ENCODE measurements at places on chromosomes 13 and 19. TPM values are rescaled to one million over a fixed set of nuclear protein-coding genes. Genes with fewer than 3 reads are reported as not detected.
A peak's percentile ranks its signal among the peaks of the same experiment; 100 is the strongest.

PPP6R1 gene
- total RNA-seq: 225 TPM

STXBP2 gene
- 103 TPM for total RNA-seq

DGKH gene
- total RNA-seq: 25.4 TPM

DNA sequence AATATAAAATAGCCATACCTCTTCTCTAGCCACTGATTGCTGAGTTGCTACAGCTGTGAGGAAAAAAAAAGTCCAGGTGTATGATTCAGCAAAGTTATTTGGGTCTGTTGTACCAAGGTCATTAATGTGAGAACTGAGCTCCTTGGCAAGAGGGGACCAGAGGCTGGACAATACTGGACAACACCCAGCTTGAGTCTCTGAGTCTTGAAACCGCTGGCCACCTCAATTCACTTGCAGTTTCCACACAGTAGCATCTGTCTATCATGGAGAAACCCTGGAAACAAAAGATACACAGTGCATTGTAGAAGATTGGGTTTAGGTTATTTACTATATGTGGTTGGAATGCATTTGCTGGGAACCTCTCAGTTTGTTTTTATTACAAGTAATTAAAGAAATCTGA is 60.4 kb downstream of the WDFY2 start:
- no peak for DNase-seq

DNA sequence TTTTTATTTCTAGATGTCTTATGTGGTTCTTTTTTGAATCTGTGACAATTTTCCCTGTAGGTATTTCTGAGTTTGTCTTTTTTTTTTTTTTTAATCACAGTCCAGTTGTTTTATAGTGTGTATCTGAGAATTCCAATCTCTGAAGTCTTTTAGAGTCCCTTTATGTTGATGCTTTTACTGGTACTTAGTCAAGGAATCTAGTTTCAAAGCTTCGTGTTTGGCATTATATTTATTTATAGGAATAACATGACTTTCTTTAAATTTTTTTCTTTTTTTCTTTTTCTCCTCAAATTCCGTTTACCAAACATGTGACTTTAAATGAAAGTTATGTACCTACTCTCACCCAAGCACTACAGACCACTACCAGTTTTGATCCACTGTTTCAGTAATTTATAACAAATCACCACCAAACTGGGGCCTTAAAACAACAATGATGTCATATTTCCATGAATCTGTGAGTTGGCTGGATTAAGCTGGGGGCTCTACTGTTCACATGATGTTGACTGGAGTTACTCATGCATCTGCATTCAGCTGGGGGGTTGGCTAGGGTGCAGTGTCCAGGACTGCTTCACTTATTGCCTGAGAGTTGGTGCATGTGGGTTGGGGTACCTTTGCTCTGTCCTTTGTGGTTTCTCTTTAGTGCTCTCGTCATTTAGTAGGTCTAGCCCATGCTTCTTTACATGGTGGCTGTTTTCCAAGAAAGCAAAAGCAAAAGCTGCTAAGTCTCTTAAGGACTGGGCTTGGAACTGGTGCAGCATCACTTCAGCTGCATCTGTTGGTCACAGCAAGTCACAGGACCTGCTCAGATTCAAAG is 22.3 kb downstream of the KCTD4 start:
- DNase-seq: no peak

- DNase-seq: peak; percentile 74
Measured at GRCh38 chr19:37902668-37903067, 3.7 kb downstream of the WDR87 start.

GRCh38 chr13:76723551-76724232 is 162.5 kb downstream of the KCTD12 start:
- DNase-seq: no peak

DNA sequence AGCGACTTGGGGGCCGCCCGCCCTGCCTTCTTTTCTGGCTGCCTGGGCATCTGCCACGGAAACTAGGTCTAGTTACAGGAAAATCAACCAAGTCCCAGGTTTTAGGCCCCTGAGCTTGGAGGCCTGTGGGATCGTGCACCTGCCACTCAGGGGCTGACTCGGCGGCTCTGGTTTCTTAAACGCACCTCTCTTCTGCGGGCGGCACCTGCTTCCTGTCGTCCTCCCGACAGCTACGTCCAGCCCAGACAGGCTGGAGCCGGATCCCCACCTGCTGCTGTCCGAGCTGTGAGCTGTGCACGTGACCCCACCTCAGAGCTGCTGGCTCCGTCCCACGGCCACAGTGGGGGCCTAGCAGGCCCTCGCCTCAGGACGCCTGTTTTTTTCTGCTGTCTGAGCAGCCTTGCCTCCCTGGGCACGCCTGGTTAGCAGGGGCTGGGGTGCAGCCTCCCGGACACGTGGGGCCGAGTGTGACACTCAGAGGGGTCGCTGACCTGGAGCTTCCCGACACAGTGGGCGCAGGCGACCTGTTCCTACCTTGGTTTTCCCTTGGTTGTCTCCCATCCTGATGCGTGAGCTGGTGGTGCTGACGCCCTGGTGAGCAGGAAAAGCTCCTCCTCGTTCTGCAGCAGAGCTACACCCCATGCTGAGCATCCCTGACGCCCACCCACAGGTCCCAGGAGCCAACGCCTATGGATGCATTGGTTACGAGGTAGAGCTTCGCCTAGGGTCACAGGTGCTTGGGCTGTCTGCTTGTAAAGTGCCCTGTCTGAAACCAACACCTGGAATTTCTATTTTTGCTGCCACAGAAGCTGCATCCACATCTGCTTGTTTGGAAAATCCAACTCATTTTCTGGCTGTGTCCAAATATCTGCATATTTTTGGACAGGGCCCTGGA is 17.5 kb downstream of the TMEM255B start:
- DNase-seq: peak; percentile 47

GRCh38 chr19:13262450-13262849 is 112.2 kb downstream of the IER2 start:
- DNase-seq: no peak

DNA sequence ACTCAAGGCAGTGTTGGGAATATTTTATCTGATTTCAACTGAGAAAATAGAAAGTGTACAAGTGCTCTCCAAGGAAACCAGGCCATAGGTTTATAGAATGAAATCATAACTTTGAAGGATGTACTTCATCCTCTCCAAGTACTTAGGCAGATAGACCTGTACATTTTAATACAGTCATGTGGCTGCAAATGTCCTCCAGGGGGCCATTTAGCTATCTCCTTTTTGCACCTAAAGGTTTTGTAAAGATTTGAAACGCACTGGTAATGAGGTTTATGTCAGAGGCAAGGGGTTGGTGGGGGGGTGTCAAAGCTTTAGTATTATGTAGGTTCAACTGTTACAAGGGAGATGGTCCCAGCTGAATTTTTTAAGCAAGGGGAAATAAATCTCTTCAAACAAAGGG is 364.4 kb downstream of the DCT start:
- DNase-seq: no peak

DNA sequence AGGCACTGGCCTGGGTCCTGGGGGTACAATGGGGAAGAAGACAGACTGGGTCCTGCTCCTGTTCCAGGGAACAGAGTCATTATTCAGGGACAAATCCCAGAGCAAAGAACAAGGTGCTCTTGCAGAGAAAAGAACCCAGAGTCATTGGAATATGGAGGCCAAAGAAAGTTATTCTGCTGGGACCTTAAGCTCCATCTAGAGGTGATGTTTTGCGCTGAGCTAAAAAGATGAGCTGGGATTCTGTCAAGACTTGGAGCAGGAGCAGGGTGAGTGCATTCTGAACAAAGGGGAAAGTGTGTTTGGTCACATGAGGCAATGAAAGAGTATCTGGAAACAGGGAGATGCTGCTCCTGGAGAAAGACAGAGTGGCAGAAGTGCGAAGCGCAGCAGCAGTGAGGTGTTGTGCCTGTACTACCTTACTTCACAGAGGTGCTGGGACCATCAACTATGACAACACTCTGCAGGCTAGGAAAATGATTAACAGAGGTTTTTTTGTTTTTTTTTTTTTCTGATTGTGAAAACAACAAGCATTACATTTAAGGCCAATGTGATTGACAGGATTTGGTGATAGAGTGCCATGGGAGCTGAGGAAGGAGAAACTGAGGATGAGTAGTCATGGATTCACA is 95.3 kb upstream of the TNFSF11 start:
- no peak for DNase-seq

DNA sequence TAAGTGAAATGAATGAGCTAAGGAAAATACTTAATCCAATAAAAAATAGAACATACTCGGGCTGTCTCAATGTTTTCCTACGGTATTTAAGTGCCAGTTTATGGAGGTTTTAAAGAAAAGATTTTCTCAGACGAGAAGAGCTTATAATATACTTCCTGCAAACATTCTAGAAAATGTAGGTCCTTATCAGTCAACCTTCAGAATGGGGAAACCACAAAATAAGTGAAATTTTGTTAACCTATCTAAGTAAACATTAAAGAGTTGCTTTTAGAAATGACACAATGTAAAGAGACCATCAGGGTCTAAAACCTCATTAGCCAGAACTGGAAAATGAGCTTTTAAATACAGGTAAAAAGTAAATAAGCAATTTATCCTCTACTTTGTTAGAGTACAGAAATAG is 12.1 kb downstream of the MIR17HG start:
- DNase-seq: no peak

GRCh38 chr19:58345558-58345957 is 7.7 kb downstream of the A1BG start:
- DNase-seq: no peak

DNA sequence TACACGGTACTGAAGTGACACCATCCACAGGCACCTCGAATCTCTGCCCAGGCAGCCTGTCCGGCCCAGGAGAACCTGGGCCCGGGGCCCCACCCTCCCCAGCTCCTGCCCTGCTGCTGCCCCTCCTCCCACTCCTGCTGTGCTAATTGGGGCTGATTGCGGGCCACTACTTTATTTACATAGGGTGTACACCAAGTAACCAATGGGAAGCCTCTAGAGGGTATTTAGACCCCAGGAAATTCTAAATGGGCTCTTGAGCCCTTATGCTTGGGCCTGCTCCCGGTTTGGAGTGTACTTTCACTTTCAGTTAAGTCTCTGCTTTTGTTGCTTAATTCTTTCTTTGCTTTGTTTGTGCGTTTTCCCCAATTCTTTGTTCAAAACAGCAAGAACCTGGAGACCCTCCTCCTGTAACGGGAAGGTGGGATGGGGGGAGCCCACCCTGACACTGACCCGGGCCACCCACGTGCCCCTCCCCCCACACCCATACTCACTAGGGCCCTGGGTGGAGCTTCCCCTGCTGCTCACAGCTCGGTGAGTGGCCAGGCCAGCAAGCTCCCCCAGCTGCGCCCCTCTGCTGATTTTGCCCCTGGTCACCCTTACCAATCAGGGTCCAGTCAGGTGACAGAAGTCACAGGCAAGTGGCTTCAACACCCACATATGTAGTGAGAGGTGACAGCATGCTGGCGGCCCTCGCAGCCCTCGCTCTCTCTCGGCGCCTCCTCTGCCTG is 9.4 kb downstream of the SCGB2B2 start:
- DNase-seq: no peak

DNA sequence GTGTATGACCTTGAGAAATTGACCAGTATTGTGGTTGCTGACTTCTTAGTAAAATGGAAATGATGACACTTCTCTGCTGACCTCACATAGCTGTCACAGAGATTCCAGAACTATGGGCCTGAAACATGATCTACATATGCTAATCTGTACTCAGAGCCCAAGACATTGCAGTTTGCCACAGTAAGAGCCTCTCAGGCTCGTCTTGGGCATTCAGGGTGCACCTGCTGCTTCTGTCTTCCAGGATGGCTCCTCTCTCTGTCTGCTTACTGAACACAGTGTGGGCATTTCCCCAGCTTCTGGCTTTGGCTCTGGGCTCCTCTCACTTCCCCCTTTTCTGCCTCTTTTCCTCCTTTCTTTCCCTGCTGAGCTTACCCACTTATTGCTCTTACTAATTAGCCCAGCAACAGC is 22.3 kb upstream of the SLC46A3 start:
- no peak for DNase-seq

- no peak for DNase-seq
Measured at GRCh38 chr13:111115965-111116521, 933 bp downstream of the ARHGEF7 start.

GRCh38 chr13:79385694-79386093 is 20.4 kb downstream of the RBM26 start:
- peak; percentile 34 for DNase-seq

DNA sequence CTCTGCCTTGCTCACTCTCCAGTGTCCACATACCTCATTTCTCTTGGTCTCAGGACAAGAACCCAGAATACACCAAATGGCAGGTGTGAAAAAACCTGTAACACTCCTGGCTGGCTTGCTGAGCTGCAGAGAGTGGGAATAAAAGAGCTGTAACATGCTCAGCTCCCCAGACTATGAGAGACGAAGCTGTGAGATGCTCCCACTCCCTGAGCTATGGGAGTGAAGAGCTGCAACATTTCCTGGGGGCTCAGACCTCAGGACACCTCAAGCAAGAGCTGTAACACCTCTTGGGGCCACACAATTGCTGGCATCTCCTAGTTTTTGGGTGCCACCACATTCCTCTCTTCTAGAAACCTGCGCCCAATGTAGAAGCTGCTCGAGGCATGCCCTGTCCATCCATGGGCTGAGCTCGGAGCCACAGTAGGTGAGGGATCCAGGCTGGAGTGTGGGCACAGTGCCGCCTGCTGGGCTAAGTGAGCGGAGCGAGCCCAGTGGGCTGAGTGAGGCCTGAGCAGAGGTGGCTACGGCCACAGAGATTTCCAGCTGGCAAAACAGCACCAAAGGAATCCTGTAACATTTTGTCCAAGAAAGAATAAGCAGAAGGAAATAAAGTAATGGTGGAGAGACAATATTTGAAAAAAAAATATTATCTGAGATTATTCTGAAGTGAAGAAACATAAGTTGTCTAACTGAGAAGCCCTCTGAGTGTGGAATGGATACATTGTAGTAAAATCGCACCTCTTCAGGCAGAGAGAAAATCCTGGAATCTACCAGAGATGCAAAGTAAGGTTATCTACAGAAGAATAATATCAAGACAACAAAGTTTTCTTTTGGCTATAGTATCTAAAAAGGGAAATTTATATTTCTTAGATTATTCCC is 186.2 kb upstream of the PCDH9 start:
- no peak for DNase-seq

DNA sequence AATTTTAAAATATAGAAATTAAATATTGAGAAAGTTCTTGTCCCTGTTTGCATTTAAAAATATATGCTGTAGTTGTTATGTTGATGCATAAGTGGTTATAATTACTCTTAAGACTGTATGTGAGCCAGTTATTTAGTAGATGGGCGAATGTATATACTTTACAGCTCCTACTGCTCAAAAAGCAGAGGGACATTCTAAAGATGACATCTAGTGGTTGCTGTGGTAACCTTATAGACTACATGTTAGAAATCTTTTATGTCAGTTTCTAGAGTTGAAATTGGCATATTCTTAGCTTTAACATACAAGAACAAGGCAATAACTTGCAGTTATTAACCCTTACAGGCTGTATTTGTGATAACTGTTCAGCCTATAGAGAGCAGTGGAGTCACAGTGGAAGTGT is 160.5 kb downstream of the OLFM4 start:
- DNase-seq: no peak

- no peak for DNase-seq
Measured at GRCh38 chr13:89455741-89456140, 1784.6 kb downstream of the SLITRK5 start.

- DNase-seq: no peak
Measured at GRCh38 chr19:55304980-55305379, 20.2 kb downstream of the TMEM150B start.

- no peak for DNase-seq
Measured at GRCh38 chr13:83773961-83774360, 108.3 kb downstream of the SLITRK1 start.

Measured in activated naive CD4-positive, alpha-beta T cell treated with anti-CD3 and anti-CD28 coated beads, Interleukin-2, amount 50 U/mL, for 72 hours (primary cell).